Activated CD8-positive, alpha-beta memory T cell treated with anti-CD3 and anti-CD28 coated beads for 4 hours (primary cell): ENCODE measurements at places on chromosomes 2 and 18.

DNA sequence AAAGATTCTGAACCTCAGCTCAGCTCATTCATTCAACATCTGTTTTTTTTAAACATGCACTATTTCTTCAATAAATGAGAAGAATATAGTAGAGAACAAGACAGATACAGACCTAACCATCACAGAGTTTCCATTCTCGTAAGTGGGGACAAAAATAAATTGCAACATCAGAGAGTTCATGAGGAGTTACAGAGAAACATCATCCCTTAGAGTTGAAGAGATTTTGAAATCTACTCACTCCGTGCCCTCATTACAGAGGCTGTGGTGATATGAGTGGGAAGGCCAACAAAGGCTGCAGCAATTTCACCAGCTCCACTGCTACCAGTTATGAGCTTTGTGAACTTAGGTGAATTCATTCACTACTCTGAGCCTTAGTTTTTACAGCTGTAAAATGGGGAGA lies 399.3 kb downstream of the BCL11A start:
- no peak for DNase-seq

DNA sequence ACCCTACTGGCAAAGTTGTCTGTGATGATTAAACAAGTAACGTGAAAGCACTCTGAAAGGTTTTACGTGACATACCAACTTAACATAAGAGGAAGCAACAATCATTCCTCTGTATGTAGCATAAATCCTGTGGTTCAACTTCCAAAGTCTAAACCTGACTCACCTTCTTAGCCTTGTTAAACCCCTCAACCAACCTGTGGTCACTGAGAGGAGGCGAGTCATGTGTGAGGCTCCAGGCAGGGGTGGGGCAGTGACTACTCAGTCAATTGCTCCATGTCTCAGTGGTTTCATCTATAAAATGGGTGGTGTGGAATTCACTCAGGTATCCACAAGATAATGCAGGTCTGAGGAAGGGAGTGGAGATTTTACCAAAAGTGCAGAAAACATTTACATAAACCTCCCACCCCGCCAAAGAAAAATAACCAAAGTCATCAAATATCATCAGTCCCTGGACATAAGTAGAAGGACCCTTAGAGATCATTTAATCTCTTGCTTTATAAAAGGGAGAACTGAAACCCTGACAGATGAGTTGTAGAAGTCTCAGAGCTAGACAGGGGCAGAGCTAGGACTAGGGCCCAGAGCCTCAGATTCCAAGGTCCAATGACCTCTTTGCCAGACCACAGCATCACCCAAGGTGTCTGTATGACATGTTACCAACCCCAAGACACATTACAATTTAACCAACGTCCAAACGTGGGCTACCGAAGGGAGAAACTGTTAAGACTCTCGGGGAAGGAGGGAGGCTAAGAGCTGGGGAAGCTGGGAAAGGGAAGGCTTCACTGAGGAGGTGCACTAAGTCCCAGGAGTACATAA lies 3.7 kb upstream of the PCBP1 start:
- peak; percentile 37 for DNase-seq

- no peak for DNase-seq
Measured at GRCh38 chr2:187403568-187404260, 44.3 kb downstream of the CALCRL start.

DNA sequence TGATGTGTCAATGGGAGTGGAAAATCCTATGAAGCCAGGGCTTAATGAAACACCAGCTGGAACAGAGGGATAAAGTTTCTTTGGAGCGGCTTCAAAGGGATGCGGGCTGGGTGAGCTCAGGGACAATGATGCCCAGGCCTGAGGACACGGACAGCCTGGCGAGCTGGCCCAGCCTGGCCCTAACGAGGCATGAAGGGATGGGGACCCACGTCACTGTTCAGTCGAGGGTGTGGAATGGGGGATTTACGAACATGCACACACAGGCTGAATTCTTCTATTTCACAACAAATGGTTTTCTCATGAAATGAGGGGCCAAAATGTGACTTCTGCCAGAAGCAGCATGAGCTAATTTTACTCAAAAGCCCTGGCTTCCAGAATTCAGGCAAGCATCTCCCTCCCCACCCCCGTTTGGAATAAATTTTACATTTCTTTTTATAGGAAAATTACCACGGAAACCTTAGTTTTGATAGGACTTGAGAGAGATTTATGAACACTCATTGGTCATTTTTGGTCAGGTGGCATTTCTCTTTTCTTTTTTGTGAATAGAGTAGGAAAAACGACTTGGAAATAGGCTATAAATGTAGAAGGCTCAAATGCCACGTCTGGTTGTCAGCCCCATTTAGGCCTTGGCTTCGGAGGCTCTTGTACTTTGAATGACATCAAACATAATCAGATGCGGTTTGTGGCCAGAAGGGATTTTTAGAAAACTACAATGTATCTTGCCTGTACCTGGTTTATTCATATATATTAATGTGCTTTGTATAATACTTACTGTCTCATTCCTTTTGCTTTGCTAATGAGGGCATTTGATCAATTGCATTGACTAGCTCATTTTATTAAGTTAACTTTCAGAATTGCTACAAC lies 893.8 kb upstream of the CELF4 start:
- no peak for DNase-seq

DNA sequence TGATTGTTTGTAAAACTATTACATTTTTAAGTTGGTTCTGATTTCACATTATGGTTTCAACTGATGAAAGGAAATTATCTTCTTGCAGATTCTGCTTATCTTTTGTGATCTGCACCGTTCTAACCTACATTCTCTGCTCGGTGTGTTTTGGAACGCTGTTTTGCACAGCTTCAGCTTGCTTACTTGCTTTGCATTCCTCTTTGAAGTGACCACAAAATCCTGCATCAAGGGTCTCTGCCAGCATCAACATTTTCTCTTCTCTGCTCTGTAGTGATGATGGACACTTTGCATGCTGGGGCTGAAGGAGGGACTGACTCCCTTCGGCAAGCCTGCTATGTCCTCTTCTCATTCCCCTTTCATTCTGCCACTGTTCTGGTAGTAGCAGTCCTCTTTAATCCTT lies 485.2 kb downstream of the FBXO15 start:
- no peak for DNase-seq

GRCh38 chr2:43099797-43100196 lies 126.6 kb downstream of the ZFP36L2 start:
- no peak for DNase-seq

GRCh38 chr2:207224791-207225482 lies 59.2 kb upstream of the KLF7 start:
- DNase-seq, result no peak

DNA sequence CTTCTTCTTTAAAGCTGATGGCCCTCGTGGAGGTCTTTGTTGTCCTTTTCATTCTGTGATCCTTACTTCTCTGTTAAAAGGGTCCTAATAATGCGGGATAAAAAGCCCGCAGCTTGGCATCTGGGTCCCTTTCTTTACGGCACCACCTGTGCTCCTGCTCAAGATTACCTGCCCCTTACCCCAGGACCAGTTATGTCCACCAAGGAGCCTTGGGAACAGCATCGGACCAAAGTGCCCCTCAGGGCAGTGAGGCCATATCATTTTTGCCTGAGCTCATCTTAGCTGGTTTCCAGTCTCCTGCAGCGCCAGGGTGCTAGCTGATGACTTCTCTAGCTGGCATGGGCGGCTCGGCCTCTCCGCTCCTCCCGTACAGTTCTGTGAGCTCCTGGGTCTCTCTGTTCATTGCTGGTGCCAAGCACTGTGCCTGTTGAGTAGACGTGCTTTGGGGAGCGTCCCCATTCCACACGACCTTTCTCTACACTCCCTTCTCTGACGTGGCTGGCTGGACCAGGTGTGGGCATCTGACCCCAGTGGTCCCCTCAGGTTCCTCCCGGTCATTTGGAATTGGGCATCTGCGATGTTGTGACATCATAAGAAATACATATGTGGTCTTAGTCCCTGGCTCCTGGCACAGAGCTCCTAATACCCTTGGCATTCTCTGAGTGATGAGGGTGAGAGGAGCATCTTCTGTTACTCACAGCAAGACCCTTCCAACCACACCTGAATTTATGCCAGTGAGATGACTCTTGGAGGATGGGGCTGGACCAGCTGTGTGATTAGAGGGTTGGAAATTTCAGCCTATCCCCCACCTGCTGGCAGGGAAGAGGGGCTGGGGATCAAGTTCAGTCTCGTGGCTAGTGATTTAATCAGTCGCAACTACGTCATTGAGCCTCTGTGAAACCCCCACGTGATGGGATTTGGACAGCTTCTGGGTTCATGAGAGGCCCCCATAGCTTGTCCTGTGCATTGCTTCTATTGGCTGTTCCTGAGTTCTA lies 134.2 kb upstream of the HS6ST1 start:
- DNase-seq, result no peak

GRCh38 chr18:62963507-62963906 lies 248.2 kb downstream of the PHLPP1 start:
- no peak for DNase-seq

DNA sequence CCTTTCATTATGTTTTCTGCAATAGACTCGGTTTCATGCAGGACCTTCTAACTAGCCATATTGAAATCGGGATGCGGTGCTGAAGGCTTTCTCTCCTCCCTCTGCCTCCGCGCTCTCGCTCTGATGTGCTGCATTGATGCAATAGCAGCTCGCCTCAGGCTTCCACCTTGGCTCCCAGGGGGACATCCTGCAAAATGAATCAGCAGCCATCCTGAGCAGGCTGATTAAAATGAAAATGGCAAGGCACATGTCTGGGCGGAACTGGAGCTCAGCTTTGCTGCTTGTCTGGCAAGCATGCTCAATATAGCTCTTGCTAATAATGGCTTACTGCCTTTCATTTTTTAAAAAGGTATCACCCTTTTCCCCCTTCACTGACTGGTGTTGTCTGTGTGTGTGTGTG lies 806 bp upstream of the MYT1L start:
- DNase-seq, result no peak

- DNase-seq, result no peak
Measured at GRCh38 chr2:68368654-68369336, 3.7 kb downstream of the PLEK start.

DNA sequence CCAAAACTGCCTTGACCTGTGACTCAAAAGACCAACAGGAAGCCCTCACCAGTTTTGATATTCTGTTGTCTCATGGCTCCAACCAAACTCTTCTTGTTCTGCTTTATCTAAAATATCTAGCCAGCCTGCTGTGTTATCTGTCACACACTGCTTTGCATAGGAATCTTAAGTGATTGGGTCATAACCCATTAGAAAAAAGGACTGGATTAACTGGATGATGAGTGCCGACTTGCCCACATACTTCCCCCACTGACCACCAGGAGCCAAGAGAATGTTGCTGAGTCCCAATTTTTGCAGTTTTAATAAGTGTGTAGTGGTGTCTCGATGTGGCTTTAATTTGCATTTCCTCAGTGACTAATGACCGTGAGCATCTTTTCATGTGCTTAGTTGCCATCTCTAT lies 6.5 kb downstream of the MOGAT1 start:
- no peak for DNase-seq

- DNase-seq, result no peak
Measured at GRCh38 chr2:54428108-54428831, 27.9 kb upstream of the SPTBN1 start.
